Activated naive CD4-positive, alpha-beta T cell treated with Interleukin-2 at 50 U/mL for 16 hours (primary cell): ENCODE measurements at places on chromosomes 2 and 18.

- DNase-seq, result no peak
Measured at GRCh38 chr2:133608291-133608690, 40.0 kb upstream of the NCKAP5 start.

DNA sequence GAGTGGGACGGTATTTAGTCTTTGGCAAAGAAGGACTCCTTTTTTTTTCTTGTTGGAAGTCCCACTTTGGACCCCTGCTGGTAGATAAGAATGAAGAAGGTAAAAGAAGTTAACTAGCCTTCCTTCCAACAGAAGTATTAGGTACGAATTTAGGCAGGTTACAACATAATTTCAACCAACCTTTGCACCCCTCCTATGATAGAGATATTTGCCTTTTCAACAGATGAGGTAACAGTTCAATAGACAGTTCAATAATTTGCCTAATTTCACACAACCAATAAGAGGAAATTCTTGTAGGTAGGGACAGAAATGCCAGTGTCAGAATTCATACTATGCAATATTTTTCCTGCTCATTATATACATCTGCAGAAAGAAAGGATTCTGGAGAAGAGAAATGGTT, 100.8 kb downstream of the CCDC141 start:
- DNase-seq, result no peak

DNA sequence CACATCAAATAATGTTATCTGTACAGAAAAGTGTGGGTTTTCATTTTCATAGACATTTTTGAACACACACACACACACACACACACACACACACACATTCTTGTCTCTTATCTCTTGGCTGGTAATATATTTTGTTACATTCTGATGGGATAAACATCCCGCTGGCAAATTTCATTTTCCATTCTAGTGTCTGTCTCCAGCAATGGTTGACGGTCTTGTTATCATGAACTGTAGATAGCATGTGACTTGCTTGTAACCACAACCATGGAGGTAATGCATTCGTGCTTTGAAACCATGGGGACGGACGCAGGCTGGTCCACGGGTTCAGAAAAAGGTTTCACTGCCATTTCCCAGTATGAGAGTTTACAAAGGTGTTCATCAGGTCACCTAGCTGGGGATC, 156.4 kb downstream of the PPP1R1C start:
- DNase-seq, result no peak

- no peak for DNase-seq
Measured at GRCh38 chr2:38533180-38533579, 69.5 kb downstream of the HNRNPLL start.

- no peak for DNase-seq
Measured at GRCh38 chr2:222315443-222316121, 16.8 kb upstream of the PAX3 start.

GRCh38 chr2:168054657-168055056, 192.7 kb downstream of the STK39 start:
- no peak for DNase-seq

DNA sequence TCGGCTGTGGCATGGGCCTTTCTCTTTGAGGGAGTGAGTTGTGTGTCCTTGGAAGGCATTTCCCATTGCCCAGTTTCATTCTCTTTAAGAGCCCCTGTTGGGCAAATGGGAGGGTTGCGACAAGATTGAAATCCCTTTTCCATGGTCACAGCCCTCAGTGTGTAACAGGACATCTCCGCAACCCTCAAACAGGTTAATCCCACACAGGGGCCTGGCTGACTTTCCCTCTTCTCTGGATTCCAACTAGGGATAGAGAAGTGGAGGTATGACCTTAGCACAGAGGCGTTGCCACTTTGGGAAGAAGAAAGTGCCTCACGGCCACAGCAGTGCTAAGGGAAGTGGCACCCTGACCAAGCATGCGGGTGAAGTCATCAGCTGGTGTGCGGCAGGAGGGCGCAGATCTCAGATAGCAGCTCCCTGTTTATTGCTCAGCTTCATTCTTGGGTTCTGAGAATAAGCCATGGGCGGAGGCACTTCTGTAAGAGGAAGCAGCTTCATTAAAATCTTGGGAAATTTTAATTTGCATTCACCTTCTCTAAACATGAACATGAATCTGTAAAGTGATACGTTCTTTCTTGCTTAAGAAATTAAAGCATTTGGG, 256.5 kb downstream of the GBX2 start:
- DNase-seq, result no peak

DNA sequence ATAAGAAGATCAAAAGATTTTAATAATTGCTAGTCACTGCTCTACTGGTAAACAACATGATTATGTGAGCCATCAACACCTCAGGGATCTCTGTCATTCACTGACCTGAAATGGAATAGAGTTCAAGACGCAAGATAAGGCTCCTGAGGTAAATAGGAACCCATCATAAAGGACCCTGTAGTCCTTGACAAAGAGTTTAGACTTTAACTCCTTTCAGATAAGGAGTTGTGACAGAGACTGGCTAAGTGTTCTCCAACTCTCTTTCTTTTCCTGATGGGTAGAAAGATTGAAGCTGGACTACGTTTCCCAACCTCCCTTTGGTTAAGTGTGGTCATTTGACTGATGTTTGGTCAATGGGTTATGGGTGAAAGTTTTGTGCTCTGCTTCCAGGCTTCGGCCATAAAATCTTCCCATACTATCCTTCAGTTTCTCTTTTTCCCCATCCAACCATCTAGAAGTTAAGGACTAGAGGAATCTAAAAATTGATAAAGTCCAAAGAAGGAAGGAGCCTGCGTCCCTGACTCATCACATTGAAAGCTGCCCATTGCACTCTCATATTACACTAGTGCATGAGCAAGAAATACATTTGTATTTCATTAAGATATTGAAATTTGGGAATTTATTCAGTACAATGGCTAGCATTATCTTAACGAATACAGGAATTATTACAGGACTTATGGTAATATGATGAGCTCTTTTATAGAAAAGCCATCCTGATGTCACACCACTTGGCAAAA, 293.7 kb upstream of the ACVR2A start:
- no peak for DNase-seq

GRCh38 chr2:10814571-10815331, 2.2 kb upstream of the PDIA6 start:
- DNase-seq, result no peak

DNA sequence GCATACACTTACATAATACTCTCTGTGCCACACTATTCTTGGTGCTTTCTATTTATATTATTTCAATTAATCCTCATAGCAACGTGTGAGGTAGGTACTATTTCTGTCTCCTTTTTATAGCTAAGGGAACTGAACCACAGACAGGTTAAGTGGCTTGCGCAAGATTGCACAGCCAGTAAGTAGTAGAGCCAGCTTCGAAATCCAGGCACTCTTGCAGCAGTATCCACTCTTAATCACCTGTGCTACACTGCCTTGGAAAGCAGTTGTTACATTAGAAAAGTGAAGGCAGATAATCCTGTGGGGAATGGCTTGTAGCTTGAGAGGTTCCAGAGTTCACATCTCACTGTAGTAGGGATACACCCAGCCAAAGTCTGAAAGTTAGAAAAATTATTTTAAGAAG, 198.3 kb downstream of the LDLRAD4 start:
- no peak for DNase-seq

- no peak for DNase-seq
Measured at GRCh38 chr2:65800998-65801397, 368.6 kb upstream of the SPRED2 start.

DNA sequence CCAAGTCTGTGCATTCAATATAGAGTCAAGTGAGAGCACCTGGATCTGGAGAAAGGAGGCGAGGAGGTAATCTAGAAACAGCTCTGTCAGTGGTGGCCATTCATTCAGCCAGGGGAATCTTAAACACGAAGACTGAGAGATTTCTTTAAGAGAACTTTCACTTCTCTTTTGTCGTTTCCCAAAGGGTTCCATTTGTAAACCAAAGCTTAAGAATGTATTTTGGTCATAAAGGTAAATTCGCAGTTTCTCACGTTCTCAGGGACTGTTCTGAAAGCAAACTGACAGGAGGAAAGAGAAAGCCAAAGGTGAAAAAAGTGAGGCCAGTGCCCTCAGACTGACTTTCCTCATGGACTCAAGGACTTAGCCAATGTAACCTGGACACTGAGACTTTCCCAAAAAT, 513.5 kb downstream of the CMPK2 start:
- DNase-seq, result no peak
